ENCODE measurements at places on chromosomes 7 and 10. TPM values are rescaled to one million over a fixed set of nuclear protein-coding genes. Genes with fewer than 3 reads are reported as not detected.

- H3K4me3 ChIP-seq = no peak overlapping the region
- no peak for DNase-seq
- H3K27me3 ChIP-seq = no peaks in the 10 kb centered on the region
These were observed 181.7 kb downstream of the CCSER2 start for GRCh38 chr10:84510121-84510520.

- no peak for DNase-seq
- peaks cover 9% of the 10 kb centered on the region for H3K27me3 ChIP-seq
- no peaks in the 10 kb centered on the region for H3K4me1 ChIP-seq
- no peak overlapping the region for H3K27ac ChIP-seq
- H3K4me3 ChIP-seq = no peak overlapping the region
These were observed 42.4 kb downstream of the STRA8 start for GRCh38 chr7:135275971-135276580.

DNA sequence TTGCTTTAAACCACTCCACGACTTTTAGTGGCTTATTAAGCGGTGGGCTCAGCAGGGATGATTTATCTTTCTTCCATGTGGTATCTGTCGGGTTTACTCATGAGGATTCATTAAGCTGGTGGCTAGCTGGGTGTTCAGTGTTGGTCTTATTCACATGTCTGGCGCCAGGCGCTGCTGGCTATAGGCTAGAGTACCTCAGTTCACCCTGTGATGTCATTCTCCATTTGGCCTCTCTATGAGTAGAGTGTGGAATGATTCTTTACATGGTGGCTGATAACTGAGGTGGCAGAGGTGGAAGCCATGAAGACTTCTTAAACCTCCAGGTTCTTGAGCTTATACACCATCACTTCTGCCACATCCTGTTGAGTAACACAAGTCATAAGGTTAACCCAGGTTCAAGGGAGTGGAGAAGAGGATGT lies 115.4 kb downstream of the MLLT10 start:
- peak; percentile 31 for DNase-seq
- H3K27me3 ChIP-seq = no peaks in the 10 kb centered on the region
- peaks cover 21% of the 10 kb centered on the region for H3K4me1 ChIP-seq
- no peak overlapping the region for H3K4me3 ChIP-seq

DNA sequence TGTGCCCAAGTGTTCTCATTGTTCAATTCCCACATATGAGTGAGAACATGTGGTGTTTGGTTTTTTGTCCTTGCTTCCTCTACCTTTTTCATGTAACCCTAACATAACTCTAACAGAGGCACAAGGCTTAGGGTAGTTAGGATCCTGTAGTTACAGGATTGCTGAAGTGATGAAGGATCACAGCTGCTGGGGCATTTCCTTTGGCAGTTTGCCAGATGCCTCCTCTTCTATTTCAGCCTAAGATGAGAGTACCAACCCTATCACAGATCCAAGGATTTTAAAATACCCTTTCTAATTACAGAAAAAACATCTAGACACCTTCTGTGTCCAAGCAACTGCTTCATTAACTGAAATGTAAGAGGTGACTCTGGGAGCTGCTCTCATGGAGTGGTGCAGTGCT lies 141.7 kb upstream of the COL1A2 start:
- H3K4me1 ChIP-seq = no peaks in the 10 kb centered on the region
- H3K27ac ChIP-seq = no peak overlapping the region
- no peak for DNase-seq
- no peaks in the 10 kb centered on the region for H3K36me3 ChIP-seq
- H3K4me3 ChIP-seq = no peak overlapping the region

Gene AKR1C8
- total RNA-seq = not detected

Gene BCL7B
- 86.5 TPM for total RNA-seq

Gene HPSE2
- total RNA-seq = not detected

DNA sequence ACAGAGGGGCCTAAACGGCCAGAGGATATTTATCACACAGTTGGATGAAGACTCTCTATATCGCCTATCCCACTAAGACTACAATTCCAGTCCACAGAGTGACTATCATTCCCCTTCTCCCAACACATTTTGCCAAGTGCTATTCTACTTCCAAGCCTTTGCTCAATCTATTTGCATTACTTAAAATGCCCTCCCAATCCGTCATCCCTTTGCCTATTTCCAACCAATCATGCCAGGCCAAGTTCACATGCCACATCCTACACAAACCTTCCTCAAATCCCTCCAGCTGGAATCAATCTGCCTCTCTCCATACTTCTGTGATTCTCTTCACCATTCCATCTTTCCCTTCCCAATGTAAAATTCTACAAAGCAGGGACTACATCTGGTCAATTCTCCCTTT lies 38.2 kb downstream of the SMURF1 start:
- H3K36me3 ChIP-seq = peaks cover 4% of the 10 kb centered on the region
- H3K4me3 ChIP-seq = no peak overlapping the region
- no peaks in the 10 kb centered on the region for H3K27me3 ChIP-seq
- H3K27ac ChIP-seq = no peak overlapping the region

DNA sequence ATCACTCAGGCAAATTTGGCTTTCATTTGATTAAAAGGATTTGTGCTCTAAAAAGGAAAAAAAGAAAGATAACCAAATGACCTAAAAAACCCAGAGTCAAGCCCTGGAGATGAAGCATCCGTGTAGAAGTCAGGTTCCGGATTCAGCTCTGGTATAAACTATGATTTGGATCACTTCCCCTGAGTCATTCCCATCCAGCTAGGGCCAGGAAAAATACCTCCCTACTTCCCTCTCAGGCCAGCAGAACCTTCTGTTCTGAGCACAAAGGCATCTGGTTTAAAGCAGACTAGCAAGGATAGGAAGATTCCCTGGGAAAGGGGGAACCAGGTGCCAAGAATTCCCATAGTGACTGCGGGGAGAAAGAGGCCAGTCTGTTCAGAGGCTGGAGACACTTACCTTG lies 25.7 kb upstream of the NDST2 start:
- no peak for DNase-seq
- no peaks in the 10 kb centered on the region for H3K36me3 ChIP-seq
- no peaks in the 10 kb centered on the region for H3K27me3 ChIP-seq
- no peak overlapping the region for H3K27ac ChIP-seq
- no peaks in the 10 kb centered on the region for H3K4me1 ChIP-seq
- H3K4me3 ChIP-seq = no peak overlapping the region

- no peak overlapping the region for H3K4me3 ChIP-seq
- no peaks in the 10 kb centered on the region for H3K27me3 ChIP-seq
- H3K27ac ChIP-seq = no peak overlapping the region
- DNase-seq = no peak
These were observed 24.0 kb upstream of the MALRD1 start for GRCh38 chr10:19024611-19025010.

DNA sequence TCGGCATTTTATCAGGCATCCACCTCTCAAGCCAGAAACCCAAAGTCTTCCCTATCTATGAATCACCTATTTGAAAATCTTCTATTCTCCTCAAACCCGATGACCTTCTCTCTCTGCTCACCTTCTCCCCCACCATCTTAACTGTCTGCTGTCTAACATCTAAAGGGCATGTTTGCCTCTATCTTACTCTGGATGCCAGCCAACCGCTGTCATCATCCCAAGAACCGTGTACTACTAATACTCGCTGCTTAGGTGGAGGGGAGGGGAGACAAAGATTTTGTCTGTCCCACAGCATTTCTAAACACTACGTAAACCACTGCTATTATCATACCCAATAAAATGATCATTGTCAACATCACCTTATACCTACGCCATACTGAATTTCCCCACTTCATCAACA lies 29.5 kb downstream of the PAXIP1 start:
- DNase-seq = no peak
- H3K4me3 ChIP-seq = no peak overlapping the region
- peaks cover 8% of the 10 kb centered on the region for H3K4me1 ChIP-seq
- no peak overlapping the region for H3K27ac ChIP-seq
- H3K36me3 ChIP-seq = peaks cover 50% of the 10 kb centered on the region

Gene NPC1L1
- total RNA-seq = not detected

Gene UFSP1
- 1.7 TPM for total RNA-seq

GRCh38 chr10:105352827-105353226 lies 711.7 kb downstream of the SORCS3 start:
- DNase-seq = no peak
- H3K4me1 ChIP-seq = no peaks in the 10 kb centered on the region
- no peak overlapping the region for H3K27ac ChIP-seq

- no peak for DNase-seq
- H3K4me1 ChIP-seq = peaks cover 3% of the 10 kb centered on the region
- no peak overlapping the region for H3K27ac ChIP-seq
- H3K27me3 ChIP-seq = peaks cover 5% of the 10 kb centered on the region
- no peaks in the 10 kb centered on the region for H3K36me3 ChIP-seq
These were observed 43.1 kb downstream of the DENND2A start for GRCh38 chr7:140597428-140597949.

GRCh38 chr10:14123139-14123538 lies 207.6 kb downstream of the FRMD4A start:
- H3K4me1 ChIP-seq = no peaks in the 10 kb centered on the region
- no peak overlapping the region for H3K27ac ChIP-seq
- no peak overlapping the region for H3K4me3 ChIP-seq
- no peak for DNase-seq
- H3K36me3 ChIP-seq = no peaks in the 10 kb centered on the region

DNA sequence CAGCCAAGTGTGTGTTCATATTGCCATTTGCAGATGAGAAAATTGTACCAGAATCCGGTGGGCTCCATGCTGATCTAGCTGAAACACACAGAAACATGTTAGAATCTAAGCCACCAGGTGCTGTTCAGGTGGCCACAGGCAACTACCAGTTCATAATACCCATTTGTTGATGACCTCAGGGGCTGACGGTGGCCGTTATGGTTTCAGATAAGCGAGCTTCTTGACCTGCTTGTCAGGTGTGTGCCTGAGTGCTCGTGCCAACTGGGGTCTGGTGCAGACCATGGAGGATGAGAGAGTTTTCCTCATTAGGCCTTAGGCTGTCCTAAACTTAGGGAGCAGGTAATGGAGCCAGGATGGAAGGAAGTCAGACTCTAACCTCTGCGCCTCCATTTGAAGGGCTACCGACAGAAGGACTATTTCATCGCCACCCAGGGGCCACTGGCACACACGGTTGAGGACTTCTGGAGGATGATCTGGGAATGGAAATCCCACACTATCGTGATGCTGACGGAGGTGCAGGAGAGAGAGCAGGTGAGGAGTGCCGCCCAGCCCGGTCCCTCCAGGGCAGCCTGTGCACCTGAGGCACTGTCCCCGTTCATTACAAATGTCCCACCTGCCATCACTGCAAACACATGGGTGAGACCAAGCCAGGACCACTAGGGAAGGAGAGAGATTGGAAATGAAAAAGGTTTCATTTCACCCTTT lies 53.1 kb downstream of the MKI67 start:
- no peaks in the 10 kb centered on the region for H3K27me3 ChIP-seq
- H3K4me3 ChIP-seq = no peak overlapping the region
- no peak for DNase-seq
- H3K27ac ChIP-seq = no peak overlapping the region
- H3K36me3 ChIP-seq = peaks cover 61% of the 10 kb centered on the region
- peaks cover 9% of the 10 kb centered on the region for H3K4me1 ChIP-seq

- peaks cover 20% of the 10 kb centered on the region for H3K4me1 ChIP-seq
- no peaks in the 10 kb centered on the region for H3K27me3 ChIP-seq
- H3K4me3 ChIP-seq = peak overlapping the region; percentile 88
These were observed 1.0 kb downstream of the ATE1 start for GRCh38 chr10:121926671-121927317.

Gene GATA3
- total RNA-seq = 30.2 TPM

GRCh38 chr7:36387435-36388231 lies 2.0 kb upstream of the ANLN start:
- peaks cover 22% of the 10 kb centered on the region for H3K4me1 ChIP-seq
- no peak overlapping the region for H3K4me3 ChIP-seq
- H3K36me3 ChIP-seq = peaks cover 6% of the 10 kb centered on the region

- no peak overlapping the region for H3K4me3 ChIP-seq
- H3K4me1 ChIP-seq = peaks cover 73% of the 10 kb centered on the region
- H3K36me3 ChIP-seq = peaks cover 25% of the 10 kb centered on the region
- DNase-seq = no peak
- peak overlapping the region; percentile 39 for H3K27ac ChIP-seq
- H3K27me3 ChIP-seq = no peaks in the 10 kb centered on the region
These were observed 3.7 kb downstream of the ITPRIP start for GRCh38 chr10:104334561-104334960.

DNA sequence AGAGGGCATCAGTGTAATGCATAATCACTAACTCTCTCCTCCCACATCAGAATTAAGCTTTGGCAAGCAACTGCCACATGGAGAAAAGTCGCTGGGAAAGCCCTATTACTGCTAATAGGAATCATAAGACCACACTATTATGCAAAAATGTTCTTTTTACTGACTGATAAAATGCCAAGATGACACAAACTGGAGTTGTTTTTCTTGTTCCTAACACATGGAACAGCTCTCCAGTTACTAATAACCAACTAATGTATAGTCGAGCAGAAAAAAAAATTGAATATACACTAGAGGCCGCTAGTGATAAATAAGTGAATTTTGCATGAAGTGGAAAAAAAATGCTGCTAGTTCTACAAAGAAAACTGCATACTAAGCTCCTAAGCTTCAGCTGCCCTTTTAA lies 165.6 kb downstream of the TPK1 start:
- peaks cover 2% of the 10 kb centered on the region for H3K36me3 ChIP-seq
- H3K27me3 ChIP-seq = no peaks in the 10 kb centered on the region
- no peak overlapping the region for H3K27ac ChIP-seq
- no peak for DNase-seq

DNA sequence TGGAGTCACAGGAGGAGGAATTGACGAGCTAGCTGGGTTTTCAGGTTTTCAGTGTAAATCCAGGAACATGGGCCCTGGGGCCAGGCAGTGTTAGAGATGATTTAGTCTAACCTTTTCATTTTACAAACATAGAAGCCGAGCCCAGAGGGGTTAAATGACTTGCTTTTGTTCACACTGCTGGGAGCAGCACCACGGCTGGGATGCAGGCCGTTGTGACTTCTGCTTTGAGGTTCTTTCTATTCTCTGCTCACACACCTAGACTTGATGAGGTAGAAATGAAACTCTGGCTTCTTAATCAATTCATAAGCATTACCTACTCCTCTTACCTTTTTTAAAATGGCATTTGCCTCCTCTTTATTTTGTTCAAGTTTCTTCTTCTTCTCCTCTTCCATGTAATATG lies 36.4 kb downstream of the CREB5 start:
- H3K4me3 ChIP-seq = no peak overlapping the region
- peaks cover under 1% of the 10 kb centered on the region for H3K4me1 ChIP-seq
- DNase-seq = no peak
- H3K27me3 ChIP-seq = peaks cover 38% of the 10 kb centered on the region
- no peaks in the 10 kb centered on the region for H3K36me3 ChIP-seq
- H3K27ac ChIP-seq = no peak overlapping the region

DNA sequence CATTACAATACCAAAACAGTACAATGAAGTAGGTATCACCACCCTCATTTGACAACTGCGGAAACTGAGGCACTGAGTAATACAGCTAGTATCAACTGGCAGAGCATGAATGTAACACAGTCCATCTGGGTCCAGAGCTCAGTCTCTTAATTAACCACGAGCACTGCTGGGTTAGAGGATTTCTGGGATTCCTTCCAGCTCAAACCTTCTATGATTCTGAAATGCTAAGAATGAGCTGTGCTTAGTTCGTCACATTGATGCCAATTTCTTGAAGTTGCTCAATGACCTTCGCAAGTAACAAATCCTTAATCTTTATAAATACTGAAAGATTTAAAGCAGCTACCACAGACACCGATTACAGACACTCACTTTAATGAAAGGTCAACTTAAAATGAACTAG lies 62.5 kb downstream of the SGMS1 start:
- no peaks in the 10 kb centered on the region for H3K27me3 ChIP-seq
- H3K4me1 ChIP-seq = peaks cover 10% of the 10 kb centered on the region
- no peak for DNase-seq
- H3K27ac ChIP-seq = no peak overlapping the region
- H3K36me3 ChIP-seq = no peaks in the 10 kb centered on the region
- H3K4me3 ChIP-seq = no peak overlapping the region

- no peak overlapping the region for H3K4me3 ChIP-seq
- peak overlapping the region; percentile 38 for H3K27ac ChIP-seq
- H3K36me3 ChIP-seq = peaks cover 16% of the 10 kb centered on the region
These were observed 178.0 kb downstream of the SRPK2 start for GRCh38 chr7:105210721-105211205.

Gene PSD
- total RNA-seq = 9.1 TPM

Gene AHR
- total RNA-seq = 36.7 TPM

Gene SUN3
- not detected for total RNA-seq

Data from activated CD4-positive, alpha-beta T cell treated with anti-CD3 and anti-CD28 coated beads for 36 hours (primary cell).